ENCODE measurements at places on chromosomes 13 and 19.
A peak's percentile ranks its signal among the peaks of the same experiment; 100 is the strongest.

DNA sequence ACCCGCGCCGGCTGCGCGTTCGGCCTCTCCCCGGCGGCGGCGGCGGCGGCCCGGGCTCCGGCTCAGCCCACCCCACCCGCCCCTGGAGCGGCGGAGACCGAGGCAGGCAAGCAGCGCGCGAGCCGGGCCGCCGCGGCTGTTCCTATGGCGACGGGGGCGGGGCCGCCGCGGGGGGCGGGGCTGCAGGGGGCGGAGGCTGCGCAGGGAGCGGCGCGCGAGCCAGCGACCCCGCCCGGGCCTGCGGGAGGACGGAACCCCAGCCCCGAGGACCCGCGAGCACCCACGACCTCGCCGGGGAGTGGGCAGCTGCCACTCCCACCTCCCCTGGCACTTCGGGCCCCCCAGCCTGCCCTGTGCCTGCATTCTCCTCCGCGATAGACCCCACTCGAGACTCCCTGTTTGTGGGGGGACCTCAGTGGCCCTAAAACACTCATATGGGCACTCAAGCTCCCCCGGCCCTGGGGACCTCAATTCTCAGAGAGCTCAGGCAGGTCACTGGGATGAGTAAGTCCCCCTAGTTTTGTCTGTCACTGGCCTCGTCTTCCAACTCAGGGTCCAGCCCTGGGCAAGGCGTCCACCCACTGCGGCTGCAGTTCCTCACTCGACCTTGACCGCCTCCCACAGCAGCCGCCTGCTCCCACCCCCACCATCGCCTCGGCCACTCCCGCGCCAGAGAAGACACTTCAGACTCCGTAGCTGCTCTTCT lies at the start of gene CTXN1:
TSS of gene CTXN1 (minus strand) at position 115 of the 706 bp plus-strand sequence. CDS start 597 bp downstream, outside the sequence.
- peak; percentile 81 for DNase-seq

DNA sequence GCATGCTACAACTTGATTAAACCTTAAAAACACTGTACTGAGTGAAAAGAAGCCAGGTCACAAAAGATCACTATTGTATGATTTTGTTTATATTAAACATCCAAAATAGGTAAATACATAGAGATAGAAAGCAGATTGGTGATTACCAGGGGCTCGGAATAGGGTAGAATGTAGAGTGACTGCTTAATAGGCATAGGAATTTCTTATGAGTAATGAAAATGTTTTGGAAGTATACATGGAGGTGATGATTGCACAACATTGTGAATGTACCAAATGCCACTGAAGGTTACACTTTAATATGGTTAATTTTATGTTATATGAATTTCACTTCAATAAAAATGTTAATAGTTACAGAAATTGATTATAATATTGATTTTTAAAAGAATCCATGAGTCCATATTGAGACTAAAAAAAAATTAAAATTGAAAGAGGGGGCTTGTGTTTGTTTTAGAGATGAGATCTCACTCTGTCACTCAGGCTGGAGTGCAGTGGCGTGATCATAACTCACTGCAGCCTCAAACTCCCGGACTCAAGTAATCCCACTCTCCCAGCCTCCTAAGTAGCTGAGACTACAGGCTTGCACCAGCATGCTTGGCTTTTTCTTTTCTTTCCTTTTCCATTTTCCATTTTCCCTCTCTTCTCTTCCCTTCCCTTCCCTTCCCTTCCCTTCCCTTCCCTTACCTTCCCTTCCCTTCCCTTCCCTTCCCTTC lies 85.1 kb downstream of the FNDC3A start:
- peak; percentile 63 for DNase-seq

DNA sequence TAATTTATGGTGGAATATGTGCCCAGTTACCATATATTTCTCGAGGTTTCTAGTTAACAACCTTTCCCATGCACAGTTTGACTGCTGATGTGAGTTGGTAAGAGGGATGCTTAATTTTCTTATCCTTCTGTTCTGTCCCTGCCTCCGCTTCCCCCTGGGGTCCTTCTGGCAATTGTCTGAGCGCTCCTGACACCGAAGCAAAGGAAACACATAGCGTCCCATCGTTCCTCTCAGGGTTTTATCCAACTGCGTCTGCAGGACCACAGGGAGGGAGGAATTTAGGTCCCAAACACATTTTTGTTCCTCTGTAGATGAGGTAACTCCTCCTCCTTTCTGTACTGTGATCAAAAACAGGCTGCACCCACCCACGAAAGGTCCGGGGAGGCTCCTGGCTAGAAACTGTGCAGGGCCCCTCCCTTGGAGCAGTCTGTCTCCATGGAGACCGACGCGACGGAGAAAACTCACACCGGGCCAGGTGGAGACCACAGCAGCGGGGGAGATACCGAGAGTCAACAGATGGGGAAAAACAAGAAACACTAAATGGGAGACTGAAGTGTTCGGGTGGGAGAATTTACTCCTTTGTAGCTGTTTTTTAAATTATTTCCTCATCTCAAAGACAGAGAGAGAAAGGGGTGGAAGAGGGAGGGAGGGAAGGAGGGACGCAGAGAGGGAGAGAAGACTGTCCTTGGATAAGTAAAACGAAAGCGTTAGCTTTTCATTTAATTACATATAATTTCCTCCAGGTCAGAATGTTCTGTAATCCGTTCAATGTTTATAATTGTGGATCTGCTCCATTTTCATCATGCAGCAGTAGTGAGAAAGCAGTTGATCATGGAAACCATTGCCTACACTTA lies 191.8 kb upstream of the NBEA start:
- DNase-seq, result peak; percentile 47

GRCh38 chr19:58117841-58118575 lies 20.0 kb upstream of the ZSCAN18 start:
- DNase-seq, result no peak

GRCh38 chr13:109058087-109058486 lies 428.7 kb downstream of the MYO16 start:
- DNase-seq, result no peak

- peak; percentile 15 for DNase-seq
Measured at GRCh38 chr13:109941951-109942350, 155.6 kb upstream of the IRS2 start.

DNA sequence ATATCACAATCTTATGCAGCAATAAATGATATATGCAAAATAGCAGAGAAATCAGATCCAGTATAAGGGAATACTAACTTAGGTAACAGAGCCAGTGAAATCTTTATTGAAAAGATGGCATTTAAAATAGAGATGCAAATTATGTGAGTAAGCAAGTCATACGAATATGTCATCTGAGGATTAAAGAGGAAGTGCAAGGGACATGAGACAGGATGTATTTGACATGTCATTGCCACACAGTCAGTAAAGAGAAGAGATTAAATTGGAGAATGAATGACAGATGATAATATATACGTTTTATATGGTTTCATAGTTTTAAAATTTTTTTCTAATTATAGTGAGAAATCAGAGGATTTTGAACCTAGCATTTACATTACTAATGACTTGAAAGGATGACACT lies 426.4 kb downstream of the SLITRK5 start:
- no peak for DNase-seq

- peak; percentile 95 for DNase-seq
Measured at GRCh38 chr19:39406656-39407409, at the start of gene ZFP36. ZFP36 (plus strand) TSS chr19:39406847; CDS start chr19:39406905, 58 bp downstream.

DNA sequence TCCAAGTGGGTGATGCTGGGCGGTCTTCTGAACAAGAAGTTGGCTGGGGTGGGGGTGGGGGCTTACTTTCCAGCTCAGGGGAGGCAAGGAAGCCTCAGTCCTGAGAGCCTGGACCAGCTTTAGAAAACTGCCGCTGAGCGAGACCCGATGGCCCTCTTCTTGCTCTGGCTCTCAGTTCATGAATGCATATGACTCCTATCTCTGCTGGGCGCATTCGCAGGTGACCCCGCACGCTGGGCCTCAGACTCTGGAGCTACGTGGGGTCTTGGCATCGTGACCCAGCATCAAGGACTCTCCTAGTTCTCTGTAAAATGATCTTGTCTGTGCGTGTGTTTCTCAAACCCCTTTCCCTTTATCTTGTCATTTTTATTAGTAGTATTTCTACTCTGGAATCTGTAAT lies 19.7 kb downstream of the PRAM1 start:
- DNase-seq, result no peak

DNA sequence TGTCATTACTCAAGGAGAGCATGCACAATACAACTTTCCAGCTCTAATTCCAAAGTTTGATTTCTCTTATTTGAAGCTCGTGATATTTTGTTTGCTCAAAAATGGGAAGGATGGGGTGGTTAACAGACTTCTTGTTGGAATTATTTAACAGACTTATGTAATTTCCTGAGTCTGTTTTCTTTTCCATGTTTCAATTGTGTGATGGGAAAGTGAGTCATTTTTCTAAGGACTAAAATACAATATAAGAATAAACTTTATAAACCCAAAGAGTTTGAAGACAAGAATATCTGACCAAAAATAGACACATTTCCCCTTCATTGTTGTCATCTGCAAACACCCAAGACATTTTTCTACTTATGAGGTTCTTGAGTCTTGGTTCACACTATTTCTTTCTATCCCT lies 211.8 kb upstream of the SLITRK5 start:
- no peak for DNase-seq

DNA sequence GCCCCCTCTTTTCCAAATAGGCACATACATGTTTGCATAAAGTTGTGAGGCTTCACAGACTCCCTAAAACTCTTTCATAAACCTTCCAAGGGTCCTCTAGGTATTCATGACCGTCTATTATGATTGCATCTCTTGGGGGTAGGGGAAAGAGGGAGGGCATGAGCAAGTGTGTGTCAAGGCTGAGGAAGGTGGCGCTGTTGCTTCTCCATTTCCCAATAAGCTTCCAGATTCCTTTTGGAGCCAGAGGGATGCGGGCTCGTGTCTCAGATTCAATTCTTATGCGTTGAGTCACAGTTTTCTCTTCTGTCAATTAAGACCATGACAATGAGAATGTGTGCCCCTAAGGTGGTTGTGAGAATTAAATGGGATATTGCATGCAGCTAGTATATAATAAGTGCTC lies 51.0 kb upstream of the CYP2A7 start:
- no peak for DNase-seq

DNA sequence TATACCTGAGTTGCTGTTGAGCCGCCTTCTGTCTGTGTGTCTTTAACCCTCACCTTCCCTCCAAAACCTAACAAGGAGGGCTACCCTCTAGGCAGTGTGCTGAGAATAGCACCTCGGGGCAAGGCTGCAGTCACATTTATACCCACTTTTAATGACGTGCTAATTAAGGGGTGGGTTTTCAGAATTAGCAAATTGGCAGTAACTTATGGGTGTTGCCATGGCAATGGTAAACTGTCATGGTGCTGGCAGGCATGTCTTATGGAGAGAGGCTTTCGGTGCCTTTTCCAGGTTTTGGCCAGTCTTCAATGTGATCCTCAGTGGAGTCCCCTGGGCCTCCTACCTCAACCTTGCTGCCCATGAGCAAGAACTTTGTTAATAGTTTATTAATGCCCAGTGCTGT lies 1.2 kb upstream of the PNMA8A start:
- DNase-seq, result no peak

- DNase-seq, result no peak
Measured at GRCh38 chr13:113816254-113816929, 47.5 kb downstream of the GAS6 start.

DNA sequence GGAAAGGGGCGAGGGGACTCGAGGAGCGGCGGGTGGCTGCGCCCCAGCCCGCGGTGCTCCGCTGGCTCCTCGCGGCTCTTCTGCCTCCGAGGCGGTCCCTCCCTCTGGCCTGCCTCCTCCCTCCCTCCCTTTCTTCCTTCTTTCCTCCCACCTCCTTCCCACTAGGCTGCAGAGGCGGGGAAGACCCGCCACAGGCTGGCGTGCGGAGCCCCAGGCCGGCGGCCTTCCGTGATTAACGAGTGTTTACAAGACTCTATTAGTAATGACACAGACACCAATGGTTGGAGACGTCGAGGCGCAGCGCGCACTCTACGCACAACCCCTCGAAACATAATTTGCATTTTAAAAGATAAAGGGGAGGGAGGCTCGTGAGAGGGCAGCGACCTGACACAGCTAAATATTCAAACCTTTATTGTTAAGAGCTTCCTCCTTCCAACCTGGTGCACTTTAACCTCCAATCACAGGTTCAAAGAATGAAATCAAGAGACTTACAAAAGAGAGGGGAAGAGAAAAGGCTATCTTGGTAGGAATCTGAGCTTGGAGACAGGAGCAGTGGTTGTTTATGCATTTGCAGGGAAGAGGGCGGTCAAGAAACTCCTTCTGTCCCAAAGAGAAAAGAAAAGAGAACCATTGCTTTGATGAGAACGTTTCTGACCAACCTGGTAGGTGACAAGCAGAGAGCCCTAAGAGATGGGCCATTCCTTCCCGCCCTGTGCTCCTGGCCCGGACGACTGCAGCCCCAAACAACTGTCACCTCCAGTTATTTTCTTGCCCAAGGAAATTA lies at the start of gene CDX2:
TSS of gene CDX2 (minus strand) at position 234 of the 784 bp plus-strand sequence. CDS start 309 bp downstream, outside the sequence.
- DNase-seq, result no peak

DNA sequence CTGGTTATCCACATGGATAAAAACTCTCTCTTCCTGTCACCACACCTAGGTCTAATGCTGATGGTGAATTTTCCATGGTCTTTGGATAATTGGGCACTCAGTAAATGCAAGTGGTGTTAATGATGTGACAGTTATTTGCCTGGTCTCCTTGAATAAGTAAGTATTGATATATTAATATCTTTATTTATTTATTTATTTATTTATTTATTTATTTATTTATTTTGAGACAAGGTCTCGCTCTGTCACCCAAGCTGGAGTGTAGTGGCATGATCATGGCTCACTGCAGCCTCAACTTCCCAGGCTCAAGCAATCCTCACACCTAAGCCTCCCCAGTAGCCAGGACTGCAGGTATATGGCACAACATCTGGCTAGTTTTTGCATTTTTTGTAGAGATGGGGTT lies 46.3 kb upstream of the ITM2B start:
- DNase-seq, result no peak

GRCh38 chr19:38665950-38666662 lies 18.7 kb downstream of the ACTN4 start:
- peak; percentile 75 for DNase-seq

- DNase-seq, result no peak
Measured at GRCh38 chr13:37364007-37364406, 234.6 kb downstream of the POSTN start.

DNA sequence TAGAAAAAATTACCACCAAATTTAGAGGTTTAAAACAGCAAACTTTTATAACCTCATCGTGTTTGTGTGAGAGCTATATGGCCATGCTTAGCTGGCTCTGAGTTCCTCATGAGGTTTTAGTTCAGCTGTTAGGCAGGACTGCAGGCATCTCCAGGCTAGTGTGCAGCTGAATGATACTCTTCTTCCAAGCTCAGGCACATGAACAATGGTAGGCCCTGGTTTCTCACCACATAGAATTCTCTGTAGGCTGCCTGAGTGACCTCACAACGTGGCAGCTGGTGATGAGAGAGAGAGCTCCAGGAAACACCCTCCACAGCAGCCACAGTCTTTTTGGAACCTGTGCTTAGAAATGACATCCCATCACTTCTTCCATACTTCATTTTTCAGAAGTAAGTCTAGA lies 540.6 kb upstream of the MIR17HG start:
- DNase-seq, result no peak

- no peak for DNase-seq
Measured at GRCh38 chr13:111519490-111520170, 199.2 kb downstream of the TEX29 start.

- DNase-seq, result peak; percentile 96
Measured at GRCh38 chr19:15555759-15556633, 47.7 kb downstream of the CYP4F22 start.

Measured in adipocyte (in vitro differentiated cells).